ENCODE measurements at places on chromosomes 13 and 19.

DNA sequence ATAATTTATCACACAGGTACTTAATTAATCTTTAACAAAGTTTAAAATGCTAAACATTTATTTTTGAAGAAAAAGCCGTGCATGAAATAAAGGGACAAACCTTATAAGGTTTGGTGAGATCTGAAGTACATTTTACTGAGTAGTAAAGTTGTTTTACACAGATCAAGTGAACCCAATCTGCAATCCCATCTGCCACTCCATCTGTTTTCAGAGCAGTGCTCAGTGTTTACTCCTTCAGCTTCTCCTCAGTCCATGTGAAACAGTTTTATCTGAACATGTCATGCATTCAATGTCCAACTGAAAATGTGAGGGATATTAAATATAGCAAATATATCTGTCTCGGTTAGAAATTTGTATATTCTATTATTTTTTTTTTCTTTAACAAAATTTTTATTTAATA lies 166.8 kb downstream of the MAB21L1 start:
- no peak for DNase-seq

- no peak for DNase-seq
Observed at GRCh38 chr13:91346850-91347201, 661 bp upstream of the MIR17HG start.

DNA sequence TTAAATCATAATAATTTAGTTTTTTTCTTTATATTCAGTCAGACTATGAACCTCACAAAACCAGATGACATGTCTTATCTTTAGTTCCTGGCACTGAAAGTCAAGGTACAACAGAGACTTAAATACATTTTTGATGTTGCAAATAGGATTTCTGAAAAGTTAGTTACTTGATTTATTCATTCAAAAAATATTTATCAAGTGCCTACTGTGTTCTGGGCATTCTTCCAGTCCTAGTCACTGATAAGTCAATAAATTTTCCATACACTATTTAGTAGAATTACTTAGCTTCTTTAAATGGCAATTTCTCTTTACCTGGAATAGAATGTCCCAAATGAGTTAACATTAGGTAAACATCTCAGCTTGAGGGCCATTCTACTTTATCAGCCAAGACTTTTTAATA lies 938.3 kb upstream of the PCDH9 start:
- no peak for DNase-seq

GRCh38 chr13:24179486-24179850 lies 18.9 kb downstream of the SPATA13 start:
- no peak for DNase-seq
